GF-D8 (cell line): ENCODE measurements at places on chromosomes 12 and 14.

DNA sequence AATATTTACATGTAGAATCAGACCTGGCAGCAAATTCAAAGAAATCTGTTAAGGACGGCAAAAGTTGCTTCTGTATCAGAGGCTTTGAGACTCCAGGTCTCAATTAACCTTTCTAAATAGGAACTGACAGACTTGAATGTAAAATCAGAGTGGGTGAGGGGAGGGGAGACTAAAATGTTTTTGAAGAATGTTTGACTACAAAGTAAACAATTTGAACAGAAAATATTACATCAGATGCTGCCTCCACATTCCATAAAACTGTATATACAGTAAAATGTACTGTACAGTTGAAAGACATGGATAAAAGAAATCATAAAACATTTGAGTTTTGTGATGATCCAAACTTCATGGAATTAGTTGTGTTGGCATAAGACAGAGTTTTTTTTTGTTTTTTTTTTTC, 49.5 kb upstream of the POC1B start:
- DNase-seq: no peak

GRCh38 chr12:105461944-105462762, 131.7 kb downstream of the C12orf75 start:
- DNase-seq: no peak

DNA sequence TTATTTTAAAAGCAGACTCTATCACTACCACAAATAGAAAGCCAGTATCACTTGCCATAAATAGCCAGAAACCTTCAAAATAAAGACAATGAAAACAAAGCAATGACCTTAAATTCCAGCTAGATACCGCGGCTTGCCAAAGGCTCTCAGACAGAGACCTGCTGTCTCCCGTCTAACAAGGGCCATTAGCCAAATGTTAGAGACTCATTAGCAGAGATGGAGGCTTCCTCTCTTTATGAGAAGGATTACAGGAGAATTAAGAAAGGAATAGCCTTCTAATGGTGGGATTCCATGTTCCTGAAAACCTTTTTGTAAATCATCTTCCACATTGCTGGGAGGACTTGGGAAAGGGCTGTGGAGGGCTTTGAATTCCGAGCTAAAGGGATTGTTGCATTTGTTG, 206.7 kb downstream of the AACS start:
- DNase-seq: no peak

DNA sequence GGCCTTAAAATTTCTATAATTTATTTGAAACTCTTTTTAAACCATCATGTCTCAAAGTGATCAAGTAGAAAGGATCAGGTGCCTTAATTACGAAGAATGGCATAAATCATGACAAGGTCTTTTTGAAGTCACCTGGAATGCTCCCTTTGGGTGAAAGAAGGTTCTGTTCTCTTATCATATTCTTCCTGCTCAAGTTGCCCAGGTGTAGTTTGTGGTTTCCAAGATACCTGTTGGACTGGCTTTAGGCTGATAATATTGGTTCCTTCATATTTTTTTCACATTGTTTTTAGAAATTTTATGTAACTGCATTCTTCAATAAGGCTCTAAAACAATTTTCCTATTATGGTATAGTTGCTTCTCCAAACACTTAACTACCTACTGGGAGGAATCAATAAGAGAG, 29.2 kb downstream of the RASSF3 start:
- no peak for DNase-seq

DNA sequence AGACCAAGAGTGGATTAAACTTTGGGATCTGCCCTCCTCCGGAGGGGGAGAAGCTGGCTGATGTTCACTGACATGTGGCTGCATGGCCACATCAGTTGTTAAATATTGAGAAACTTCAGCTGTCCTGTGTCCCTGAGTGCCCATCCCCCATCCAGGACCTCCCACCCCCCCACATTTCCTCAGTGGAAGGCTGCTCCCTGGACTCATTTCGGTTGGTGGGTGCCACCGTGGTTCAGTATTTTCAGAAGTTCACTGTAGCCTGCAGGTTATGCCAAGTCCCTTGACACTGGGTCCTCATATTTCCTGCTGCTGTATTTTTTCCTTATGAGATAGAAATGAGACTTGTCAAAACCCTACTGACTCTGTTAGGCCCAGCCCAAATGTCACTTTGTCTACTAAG, 302.4 kb downstream of the CACNA1C start:
- DNase-seq: no peak

DNA sequence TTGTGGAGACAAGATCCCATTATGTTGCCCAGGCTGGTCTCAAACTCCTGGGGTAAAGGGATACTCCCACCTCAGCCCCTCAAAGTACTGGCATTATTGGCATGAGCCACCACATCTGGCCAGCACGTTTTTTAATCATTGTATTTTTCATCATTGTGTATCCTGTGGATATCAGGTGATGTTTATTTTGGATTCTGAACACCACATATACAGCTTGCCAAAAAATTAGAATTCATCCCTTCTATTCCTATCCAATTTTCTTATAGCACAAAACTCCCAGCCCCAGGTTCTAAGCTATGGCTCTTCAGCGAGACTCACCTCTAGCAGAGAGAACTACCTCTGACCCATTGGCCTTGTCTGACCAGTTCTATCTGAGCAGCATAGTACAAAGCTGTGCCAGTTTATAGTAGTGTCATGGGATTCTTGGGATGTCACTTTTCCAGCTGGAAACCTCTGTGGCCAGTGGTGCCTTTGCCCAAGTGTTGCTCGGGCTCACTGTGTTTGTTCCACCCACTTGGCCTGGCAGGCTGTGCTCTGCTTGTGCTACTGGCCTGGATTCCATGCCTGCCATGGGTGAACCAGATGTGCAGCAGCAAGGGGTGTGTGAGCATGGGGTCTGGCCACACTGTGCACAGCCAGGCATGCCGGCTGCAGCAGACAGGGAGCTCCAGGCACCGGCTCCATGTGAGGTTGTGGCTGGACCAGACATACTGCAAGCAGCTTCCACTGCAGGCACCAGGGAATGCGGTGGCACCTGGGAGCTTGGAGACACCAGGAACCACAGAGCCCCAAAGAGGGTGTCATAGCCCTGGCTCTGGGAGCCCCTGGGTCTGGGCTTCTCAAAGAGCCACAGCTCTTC, 37.2 kb downstream of the TIMELESS start:
- DNase-seq: no peak

DNA sequence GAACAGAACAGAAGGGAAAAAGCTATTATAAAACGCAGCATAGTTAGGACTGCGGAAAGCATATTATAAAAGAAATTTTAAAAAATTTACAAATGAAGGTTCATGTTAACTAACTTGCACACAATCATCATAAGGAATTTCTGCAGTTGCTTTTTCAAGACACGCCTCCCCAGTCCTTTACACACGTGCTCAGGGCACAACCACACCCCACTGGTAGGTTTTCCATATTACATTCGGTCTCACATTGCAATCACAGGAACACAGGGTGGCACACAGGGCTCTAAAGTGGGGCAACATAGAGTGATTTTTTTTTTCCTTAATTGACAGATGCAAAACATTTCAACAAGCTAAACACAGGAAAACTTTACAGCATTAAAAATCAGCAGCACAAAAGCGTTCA, 69.7 kb downstream of the DICER1 start:
- DNase-seq: no peak

DNA sequence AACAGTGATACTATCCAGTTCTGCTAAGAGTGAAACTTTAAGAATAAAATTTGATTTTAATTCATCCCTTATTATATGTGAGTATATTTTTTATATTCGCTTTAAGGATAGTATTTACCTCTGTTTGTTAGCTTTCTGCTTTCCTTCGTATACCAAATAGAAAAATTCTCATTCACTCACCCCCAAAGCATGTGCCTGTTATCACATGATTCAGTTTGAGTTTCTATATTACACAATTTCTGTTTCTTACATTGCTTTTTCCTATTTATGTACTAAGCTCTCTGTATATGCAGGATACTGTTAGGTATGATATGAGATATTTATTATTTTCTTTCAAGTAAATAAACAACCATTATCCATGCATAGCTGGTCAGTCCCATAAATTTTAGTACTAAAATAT, 275.2 kb downstream of the FBXL14 start:
- DNase-seq: peak; percentile 33

- no peak for DNase-seq
These were observed 1.6 kb upstream of the SYNDIG1L start for GRCh38 chr14:74427651-74428050.

- no peak for DNase-seq
These were observed 12.4 kb downstream of the MGST1 start for GRCh38 chr12:16359512-16360491.
